ENCODE measurements at places on chromosomes 7 and 10.

DNA sequence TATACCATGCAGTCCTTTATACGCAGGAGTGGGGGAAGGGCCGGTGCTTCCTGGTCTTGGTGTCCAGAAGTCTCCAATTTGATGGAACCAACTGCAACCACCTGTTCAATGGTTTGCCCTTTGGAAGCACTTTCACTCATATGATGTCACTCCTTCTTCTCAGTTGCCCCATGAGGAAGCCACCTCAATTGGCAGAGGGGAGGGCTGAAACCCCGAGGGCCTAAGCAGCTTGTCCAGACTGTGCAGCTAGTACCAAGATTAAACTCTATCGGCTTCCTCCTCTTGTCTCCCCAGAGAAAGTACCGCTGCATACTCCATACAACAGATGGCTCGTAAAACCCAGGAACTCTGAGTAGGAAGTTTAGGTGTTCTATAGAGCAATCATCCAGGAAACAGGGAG, 789.4 kb downstream of the TYW1 start:
- no peaks in the 10 kb centered on the region for H3K36me3 ChIP-seq
- no peak for DNase-seq
- H3K4me1 ChIP-seq, result no peaks in the 10 kb centered on the region
- no peak overlapping the region for H3K27ac ChIP-seq
- no peaks in the 10 kb centered on the region for H3K27me3 ChIP-seq
- no peak overlapping the region for H3K4me3 ChIP-seq

DNA sequence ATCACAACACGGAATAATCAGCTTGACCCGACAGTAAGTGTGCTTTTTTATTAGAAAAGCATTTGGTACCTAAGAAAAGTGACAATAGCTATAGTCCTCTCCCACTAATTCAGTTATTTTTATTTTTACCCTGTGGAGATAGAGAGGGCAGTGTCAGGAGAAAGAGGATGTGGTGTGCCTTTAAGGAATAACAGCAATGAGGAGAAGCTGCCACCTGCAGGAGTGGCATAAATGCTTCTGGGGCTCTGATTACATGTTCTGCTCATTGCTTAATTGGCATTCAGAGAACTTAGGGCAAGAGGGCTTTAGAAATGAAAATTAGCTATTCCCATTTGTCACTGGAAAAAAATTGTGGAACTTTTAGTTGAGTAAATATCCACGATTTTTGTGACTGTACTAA, 60.1 kb downstream of the DENND11 start:
- peaks cover 30% of the 10 kb centered on the region for H3K36me3 ChIP-seq
- H3K27me3 ChIP-seq, result no peaks in the 10 kb centered on the region
- no peak for DNase-seq
- no peak overlapping the region for H3K4me3 ChIP-seq
- no peak overlapping the region for H3K27ac ChIP-seq
- H3K4me1 ChIP-seq, result no peaks in the 10 kb centered on the region

DNA sequence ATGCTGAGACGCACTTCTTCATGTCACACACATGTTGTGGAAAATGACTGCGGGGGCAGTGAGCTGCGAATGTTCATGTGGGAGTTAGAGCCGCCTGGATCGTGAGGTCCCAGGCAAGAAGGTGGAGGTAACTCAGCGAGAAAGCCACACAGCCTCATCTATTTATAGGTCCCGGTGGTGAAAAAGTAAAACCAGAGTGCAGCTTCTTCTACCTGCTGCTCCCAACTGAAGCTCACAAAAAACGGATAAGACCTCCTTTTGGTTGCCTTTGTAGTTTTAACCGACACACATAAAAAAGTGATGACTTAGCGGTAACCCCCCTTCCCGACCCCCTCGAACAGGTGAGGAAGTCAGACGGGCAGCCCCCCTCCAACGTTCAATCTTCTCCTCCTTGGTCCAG, 276.9 kb downstream of the GATA3 start:
- no peaks in the 10 kb centered on the region for H3K36me3 ChIP-seq
- H3K27me3 ChIP-seq, result no peaks in the 10 kb centered on the region
- H3K27ac ChIP-seq, result peak overlapping the region; percentile 89
- DNase-seq, result peak; percentile 75
- H3K4me1 ChIP-seq, result peaks cover 43% of the 10 kb centered on the region
- H3K4me3 ChIP-seq, result peak overlapping the region; percentile 14

- no peak overlapping the region for H3K27ac ChIP-seq
- H3K36me3 ChIP-seq, result no peaks in the 10 kb centered on the region
- DNase-seq, result no peak
- no peaks in the 10 kb centered on the region for H3K4me1 ChIP-seq
These were observed 4.9 kb upstream of the GRID2IP start for GRCh38 chr7:6556196-6556595.

GRCh38 chr10:78577712-78578111, 491.1 kb upstream of the ZMIZ1 start:
- DNase-seq, result no peak
- no peak overlapping the region for H3K27ac ChIP-seq
- H3K36me3 ChIP-seq, result no peaks in the 10 kb centered on the region
- H3K4me3 ChIP-seq, result no peak overlapping the region
- H3K27me3 ChIP-seq, result peaks cover 3% of the 10 kb centered on the region

GRCh38 chr7:28191751-28192150, 11.2 kb upstream of the JAZF1 start:
- no peaks in the 10 kb centered on the region for H3K4me1 ChIP-seq
- no peak for DNase-seq
- no peak overlapping the region for H3K27ac ChIP-seq

DNA sequence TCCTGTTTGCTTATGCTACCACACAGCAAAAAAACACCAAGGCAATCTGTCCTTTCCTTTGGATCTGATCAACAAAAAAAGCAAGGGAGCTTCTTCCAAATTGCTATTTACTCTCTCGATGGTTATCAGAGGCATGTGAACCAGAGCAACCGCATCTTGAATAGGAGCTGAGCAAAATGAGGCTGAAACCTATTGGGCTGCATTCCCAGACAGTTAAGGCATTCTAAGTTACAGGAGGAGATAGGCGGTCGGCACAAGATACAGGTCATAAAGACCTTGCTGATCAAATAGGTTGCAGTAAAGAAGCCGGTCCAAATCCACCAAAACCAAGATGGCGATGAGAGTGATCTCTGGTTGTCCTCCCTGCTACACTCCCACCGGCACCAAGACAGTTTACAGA, 76.8 kb upstream of the FRMD4A start:
- H3K4me3 ChIP-seq, result no peak overlapping the region
- no peaks in the 10 kb centered on the region for H3K4me1 ChIP-seq
- no peak for DNase-seq
- no peaks in the 10 kb centered on the region for H3K36me3 ChIP-seq

DNA sequence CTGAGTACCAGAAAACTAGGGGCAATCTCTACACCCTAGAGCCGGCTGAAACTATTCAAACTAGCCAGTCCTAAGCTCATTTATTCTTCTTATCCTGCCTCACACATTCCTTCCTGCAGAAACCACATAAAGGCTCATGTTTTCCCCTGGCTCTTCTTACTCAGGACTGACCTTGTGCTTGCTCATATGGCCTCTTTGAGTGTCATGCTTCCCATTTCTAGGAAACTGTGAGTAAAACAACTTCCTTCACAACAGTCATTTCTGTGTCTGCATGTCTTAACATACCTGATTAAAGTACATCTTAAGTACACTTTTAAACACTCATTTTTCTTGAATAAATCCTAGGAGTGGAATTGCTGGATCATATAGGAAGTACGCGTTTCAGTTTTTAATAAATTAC, 52.3 kb upstream of the KIAA1217 start:
- H3K27ac ChIP-seq, result no peak overlapping the region
- DNase-seq, result no peak
- H3K27me3 ChIP-seq, result no peaks in the 10 kb centered on the region

GRCh38 chr7:1899951-1900762, 230.1 kb downstream of the ELFN1 start:
- H3K4me3 ChIP-seq, result no peak overlapping the region
- H3K27me3 ChIP-seq, result no peaks in the 10 kb centered on the region
- no peaks in the 10 kb centered on the region for H3K4me1 ChIP-seq
- no peak overlapping the region for H3K27ac ChIP-seq
- peaks cover 49% of the 10 kb centered on the region for H3K36me3 ChIP-seq

DNA sequence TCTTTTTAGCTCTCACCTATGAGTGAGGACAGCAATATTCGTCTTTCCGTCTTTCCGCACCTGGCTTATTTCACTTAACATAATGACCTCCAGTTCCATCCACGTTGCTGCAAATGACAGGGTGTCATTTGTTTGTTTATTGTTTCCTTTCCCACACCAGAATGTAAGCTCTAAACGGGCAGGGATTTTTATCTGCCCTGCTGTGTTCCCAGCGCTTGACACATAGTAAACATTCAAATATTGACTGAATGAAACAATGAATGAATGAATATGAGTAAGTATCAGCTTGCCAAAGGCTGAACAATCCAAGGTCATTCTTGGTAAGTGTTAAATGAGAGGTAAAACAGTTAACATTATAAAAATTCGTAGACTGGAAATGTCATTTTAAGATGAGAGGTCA, 12.8 kb downstream of the SH3PXD2A start:
- peaks cover 9% of the 10 kb centered on the region for H3K27me3 ChIP-seq
- H3K36me3 ChIP-seq, result no peaks in the 10 kb centered on the region
- H3K4me3 ChIP-seq, result no peak overlapping the region
- DNase-seq, result no peak
- H3K27ac ChIP-seq, result no peak overlapping the region
